A549 (cell line): ENCODE measurements at places on chromosomes 6 and 20.

- DNase-seq = no peak
Observed at GRCh38 chr6:125188037-125188436, 34.5 kb downstream of the TPD52L1 start.

GRCh38 chr6:143535189-143535614, 23.7 kb upstream of the FUCA2 start:
- DNase-seq = no peak

- peak; percentile 42 for DNase-seq
Observed at GRCh38 chr6:47169785-47170616, 127.9 kb upstream of the ADGRF1 start.

DNA sequence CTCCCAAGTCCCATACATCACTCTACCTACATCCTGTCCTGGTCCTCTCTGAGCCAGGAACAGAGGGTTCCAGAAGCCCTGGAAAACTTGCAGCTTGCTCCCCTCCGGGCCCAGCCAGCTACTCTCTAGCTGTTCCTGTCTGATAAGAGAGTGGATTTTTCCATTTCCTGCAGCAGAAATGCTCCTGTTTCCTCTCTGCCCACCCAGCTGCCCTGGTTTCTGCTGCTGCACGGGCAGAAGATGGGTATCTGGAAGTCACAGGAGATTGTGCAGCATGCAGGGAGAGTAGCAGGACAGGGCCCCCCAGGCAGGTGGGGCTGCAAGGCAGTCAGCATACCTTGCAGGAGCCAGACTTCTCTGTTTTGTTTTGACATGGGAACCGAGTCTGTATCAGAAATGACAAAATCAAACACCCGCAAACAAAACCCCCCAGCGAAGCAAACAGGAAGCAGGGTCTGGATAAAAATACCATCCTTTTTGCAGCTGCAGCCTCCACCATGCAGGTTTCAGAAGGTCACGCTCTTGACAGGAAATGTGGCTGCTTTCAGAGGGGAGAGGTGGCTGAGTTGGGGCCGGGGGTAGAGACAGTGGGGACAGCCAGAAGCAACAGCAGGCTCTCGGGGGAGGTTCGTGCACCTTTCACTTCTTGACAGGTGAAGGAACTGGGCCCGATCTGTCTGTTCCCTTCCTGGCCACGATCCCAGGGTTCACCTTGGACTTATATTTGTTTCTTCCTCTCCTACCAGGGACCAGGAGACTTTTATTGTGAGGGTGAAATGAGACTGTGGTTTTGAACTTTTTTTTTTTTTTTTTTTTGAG, 50.8 kb upstream of the FAM83D start:
- DNase-seq = no peak

DNA sequence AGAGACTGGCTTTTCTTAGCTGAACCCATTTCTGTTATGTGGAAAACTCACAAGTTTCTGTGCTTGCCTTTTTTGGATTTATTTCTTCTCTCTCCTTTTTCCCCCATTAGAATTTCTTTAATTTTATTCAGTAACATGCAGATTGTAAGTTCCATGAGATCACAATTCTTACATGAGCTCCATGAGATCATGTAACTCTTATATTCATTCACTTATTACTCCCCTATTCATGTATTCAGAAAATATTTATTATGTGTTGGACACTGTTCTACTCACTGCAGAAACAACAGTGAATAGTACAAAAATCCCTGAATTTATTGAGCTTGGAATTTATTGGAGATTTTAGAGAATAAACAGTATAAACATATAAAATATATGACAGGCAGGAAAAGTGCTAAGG, 105.8 kb downstream of the INSM1 start:
- DNase-seq = no peak

- no peak for DNase-seq
Observed at GRCh38 chr6:107059606-107060005, 31.6 kb downstream of the MTRES1 start.

DNA sequence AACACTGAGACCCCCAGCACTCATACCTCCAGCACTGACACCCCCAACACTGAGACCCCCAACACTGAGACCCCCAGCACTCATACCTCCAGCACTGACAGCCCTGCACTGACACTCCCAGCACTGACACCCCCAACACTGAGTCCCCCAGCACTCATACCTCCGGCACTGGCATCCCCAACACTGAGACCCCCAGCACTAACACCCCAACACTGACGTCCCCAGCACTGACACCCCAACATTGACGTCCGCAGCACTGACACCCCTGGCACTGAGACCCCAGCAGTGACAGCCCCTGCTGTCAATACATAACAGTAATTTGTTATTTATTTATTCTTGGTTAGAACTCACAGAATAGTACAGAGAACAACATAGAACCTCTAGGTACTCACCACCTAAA, 58.0 kb downstream of the ERMARD start:
- no peak for DNase-seq

DNA sequence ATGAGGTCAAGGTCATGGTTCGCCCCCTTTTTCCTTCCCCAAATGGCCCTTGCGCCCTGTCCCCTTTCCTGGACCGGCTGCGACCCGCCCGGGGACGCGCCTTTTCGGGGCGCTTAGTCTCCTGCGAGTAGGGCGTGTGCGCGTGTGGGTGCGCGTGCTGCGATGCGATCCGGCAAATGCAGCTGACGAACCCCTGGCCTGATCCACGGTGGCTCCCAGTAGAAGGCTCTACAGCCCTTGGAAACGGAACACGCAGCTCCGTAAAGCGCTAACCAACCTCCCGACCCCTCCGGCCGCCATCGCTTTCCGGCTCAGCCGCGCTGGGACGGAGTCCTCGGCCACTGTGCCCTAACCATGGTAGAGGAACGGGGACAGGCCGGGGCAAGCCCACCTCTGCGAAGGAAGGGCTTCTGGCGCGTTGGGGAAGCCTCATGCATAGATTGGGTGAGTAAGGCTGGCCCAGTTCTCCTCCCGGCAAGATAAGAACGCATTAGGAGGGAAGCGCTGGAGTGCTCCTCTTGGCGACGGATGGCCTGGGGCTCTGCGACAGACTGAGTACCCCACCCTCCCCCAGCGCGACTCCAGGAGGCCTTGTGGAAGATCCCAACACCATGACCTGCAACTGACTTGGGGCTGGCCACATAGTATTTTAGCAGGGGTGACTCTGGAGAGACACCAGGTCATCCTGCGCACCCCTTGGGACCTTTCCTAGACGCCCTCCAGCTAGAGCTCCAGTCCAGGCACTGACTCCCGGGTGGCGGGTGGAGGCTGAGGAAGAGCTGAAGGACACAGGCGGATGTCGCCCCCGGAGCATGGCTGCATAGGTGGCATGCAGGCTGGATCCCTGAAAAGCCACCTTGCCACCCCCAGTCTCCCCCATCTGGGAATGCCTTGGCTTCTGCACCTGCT, 1.1 kb upstream of the SLC4A11 start:
- no peak for DNase-seq
